Bladder microvascular endothelial cell (primary cell): ENCODE measurements at places on chromosomes 16 and 17. TPM values are rescaled to one million over a fixed set of nuclear protein-coding genes. Genes with fewer than 3 reads are reported as not detected.

The STH gene
- total RNA-seq = not detected in 2 replicates

The MAFG gene
- 12.0 and 22.8 TPM in 2 replicates for total RNA-seq

The SMPD3 gene
- under 0.01 and 0.25 TPM in 2 replicates for total RNA-seq

The STUB1 gene
- 111 TPM in 2 replicates for total RNA-seq

The IL21R gene
- total RNA-seq = 0.16 TPM in 1 of 2 replicates, not detected in the other

The CHMP6 gene
- total RNA-seq = 14.4 and 26.9 TPM in 2 replicates
